Neural crest cell (in vitro differentiated cells): ENCODE measurements at places on chromosomes 1 and 21. TPM values are rescaled to one million over a fixed set of nuclear protein-coding genes. Genes with fewer than 3 reads are reported as not detected.

- peak; percentile 87 for DNase-seq
Observed at GRCh38 chr1:153626904-153627714, at the start of gene S100A13. Gene S100A13 (minus strand): TSS chr1:153627505. CDS start chr1:153626472, 1,033 bp downstream.

- DNase-seq: no peak
Observed at GRCh38 chr1:228339766-228340685, 66.6 kb downstream of the TRIM11 start.

DNA sequence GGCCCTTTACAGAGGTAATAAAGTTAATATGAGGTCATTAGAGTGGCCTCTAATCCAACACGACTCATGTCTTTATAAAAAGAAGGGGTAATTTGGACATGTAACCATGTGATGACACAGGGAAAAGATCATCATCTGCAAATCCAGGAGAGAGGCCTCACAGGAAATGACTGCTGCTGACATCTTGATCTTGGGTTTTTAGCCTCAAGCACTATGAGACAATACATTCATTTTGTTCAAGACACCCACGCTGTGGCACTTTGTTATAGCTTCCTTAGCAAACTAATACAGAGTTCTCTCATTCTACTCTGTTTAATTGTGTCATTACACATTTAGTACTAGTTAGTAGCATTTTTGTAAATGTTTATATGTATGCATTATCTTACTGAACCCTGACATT lies 64.0 kb upstream of the RUNX1 start:
- no peak for DNase-seq

GRCh38 chr1:172095846-172096245 lies 254.5 kb downstream of the DNM3 start:
- no peak for DNase-seq

- DNase-seq: no peak
Observed at GRCh38 chr1:221829327-221830015, 87.6 kb upstream of the DUSP10 start.

- DNase-seq: no peak
Observed at GRCh38 chr1:56473582-56474270, 105.6 kb downstream of the PLPP3 start.

DNA sequence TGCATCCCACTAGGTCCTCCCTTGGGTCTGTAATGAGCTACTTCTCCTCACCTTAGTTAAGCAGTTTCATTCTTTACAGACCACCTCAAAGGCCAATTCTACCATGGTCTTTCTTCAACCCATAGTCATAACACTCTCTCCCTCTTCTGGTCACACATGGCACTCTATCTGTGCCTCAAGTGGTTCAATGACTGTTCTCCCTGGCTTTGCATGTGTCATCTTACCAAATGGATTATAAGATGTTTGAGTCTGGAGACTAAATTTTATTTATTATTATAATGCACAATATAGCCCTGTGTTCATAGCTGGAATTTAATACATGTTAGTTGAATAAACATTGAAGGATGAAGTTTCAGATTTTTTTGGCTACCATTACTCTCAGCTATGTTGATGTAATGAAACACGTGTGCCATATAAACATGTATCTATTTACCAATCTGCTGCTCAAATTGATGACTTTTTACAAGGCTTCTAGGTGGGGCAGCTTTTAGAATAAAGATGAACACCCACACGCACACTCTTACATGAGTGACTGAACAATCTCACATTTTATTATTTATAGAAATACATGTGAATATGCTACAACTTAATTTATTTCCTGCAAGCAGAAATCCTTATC lies 102.1 kb downstream of the RUNX1 start:
- no peak for DNase-seq

- DNase-seq: no peak
Observed at GRCh38 chr1:198176179-198176578, 19.4 kb downstream of the NEK7 start.

- DNase-seq: no peak
Observed at GRCh38 chr1:25011943-25012638, 82.0 kb upstream of the RUNX3 start.

ZBTB21 gene
- total RNA-seq: 16.4 and 16.6 TPM in 2 replicates

TEX38 gene
- 0.26 TPM in 1 of 2 replicates, not detected in the other for total RNA-seq

PGLYRP3 gene
- not detected in 2 replicates for total RNA-seq

HES3 gene
- 23.6 and 25.2 TPM in 2 replicates for total RNA-seq
